ENCODE measurements at places on chromosomes 7 and 10.

DNA sequence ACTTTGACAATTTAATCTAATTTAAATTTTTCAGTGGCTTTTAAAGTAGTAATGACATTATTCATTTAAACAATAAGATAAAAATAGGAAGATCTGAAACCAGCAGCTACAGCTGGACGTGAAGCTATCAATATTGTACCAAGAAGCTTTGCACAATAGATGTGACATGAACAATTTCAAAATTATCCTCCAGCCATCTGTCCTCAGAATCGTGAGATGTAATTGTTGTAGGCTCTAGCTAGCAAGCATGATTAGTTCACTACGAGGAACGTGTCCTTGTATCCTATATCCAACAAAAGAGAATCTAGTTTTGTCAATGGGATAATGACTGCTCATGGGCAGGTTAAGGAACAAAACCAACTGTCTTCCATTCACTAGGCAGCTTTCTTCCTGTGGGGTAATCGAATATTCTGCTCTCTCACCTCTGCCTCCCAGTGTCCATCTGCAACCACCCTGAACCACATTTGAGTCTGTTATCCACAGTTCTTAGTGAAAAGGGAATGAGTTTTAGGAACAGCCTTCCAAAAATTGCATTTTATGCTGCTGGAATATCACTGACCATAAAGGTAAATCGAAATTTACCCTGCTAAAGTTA, 247.3 kb downstream of the PARD3 start:
- DNase-seq = no peak

DNA sequence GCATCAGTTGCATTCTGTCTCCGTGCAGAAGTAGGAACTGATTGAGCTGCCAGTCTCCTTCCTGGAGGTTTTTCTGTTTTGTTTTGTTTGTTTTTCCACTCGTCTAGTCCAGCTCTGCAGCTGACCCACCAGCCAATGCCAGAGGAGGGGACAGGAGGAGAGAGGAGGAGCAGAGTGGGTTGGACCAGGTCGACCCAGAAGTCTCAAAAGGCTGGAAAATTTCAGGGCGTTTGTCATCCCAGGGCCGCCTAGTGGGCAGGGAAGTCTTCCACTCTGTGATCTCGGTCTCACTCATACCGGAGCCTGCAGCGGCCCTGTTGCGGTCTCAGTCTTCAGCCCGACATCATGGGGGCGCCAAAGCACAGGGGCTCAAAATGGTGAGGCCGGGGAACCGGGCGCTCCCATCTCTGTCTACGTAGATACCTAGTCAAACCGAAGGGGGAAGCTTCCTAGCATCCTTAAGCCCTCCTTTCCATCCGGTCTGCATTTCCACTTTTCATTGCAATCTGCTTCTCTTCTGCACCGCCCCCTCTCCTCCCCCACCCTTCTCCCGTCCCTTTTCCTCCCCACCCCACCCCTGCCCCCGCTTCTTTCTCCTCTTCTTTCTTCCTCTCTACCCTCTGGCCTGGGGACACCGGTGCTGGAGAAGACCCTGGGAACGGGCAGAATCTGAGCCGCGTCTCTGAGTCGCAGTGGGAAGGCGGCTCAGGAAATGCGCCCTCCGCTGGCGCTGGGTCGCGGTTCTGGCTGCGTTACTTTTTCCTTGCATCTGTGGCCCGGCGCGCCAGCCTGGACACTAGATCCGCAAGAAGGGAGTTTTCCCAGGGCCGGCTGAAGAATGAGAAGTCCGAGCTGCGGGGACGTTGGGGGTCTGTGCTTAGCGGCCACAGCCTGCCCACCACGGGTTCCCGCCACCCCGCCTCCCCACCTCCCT, 16.2 kb upstream of the PAX2 start:
- DNase-seq = no peak

DNA sequence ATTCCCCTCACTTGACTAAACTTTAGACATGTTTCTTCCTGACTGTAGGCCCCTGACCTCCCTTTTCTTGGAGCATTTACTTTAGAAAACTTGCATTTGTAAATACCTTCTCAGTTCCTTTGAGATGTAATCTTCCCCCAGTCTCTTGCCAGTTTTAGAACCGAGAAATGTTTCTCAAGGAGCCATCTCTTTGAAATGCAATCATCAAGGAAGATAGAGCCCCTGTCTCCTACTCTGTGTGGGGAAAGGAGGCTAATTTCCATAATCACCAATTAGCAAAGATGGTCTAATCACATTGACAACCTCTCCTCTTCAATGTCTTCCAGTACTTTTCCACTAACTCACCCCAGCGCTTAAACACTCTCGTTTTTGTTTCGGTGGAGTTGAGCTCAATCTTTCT, 70.0 kb upstream of the SMIM30 start:
- DNase-seq = no peak

GRCh38 chr7:95976369-95977060, 204.2 kb downstream of the DYNC1I1 start:
- no peak for DNase-seq

GRCh38 chr7:122858320-122858719, 27.9 kb downstream of the CADPS2 start:
- no peak for DNase-seq

DNA sequence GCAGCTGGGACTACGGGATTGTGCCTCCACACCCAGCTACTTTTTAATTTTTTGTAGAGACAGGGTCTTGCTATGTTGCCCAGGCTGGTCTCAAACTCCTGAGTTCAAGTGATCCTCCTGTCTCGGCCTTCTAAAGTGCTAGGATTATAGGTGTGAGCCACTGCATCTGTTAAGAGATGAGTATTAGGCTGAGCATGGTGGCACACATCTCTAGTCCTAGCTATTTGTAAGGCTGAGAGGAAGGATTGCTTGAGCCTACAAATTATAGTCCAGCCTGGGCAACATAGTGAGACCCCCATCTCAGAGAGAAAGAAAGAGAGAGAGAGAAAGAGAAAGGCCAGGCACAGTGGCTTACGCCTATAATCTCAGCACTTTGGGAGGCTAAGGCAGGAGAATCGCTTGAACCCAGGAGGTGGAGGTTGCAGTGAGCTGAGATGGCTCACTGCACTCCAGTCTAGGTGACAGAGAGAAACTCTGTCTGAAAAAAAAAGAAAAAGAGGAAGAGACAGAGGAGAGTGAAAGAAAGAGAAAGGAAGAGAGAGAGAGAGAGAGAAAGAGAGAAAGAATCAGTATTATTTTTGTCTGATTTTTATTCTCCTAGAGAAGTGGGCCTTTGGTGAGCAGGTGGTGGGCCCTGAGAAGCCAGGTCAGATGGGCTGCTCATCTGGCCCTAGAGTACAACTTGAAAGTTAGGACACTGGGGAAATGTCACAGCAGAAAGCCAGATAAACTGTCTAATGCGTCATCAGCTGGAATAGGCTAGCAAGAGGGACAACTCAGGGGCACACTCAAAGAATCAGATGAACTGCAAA, 58.2 kb upstream of the ZRANB1 start:
- DNase-seq = no peak

DNA sequence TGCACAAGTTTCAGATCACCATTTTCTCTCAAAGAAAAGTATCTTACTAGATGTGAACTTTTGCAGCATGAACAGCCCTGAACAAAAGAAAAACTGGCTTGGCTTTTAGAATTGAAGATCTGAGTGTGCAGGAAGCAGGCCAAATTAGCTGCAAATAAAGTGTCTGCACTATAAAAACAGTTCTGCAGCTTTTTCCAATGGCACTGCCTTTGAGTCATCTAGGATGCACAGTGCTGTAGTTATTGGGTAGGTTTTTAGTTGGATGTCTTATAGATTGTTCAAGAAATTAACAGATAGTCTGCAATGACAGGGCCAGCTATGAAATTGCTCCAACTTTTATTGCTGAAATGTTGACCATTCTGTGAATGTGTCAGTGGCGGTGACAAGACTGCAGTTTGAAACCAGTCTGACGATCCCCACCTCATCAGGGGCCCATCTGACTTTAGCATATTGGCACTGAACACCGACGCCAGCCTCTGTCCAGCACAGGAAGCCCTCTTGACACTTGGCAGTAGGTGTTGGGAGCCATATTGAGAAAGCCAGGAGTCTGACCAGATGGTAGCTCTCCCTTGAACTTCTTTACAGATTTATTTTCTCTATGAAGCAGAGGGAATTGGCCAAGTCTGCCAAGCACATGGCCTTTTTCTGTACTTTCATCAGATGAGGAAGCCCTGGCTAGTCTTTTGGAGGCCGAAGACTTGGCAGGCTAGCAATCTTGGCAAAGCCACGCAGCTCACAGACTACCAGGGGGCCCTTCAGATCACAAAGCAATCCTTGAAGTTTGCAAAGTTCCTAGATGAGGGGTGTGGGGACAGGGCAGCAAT, 490.6 kb downstream of the NEBL start:
- DNase-seq = no peak

DNA sequence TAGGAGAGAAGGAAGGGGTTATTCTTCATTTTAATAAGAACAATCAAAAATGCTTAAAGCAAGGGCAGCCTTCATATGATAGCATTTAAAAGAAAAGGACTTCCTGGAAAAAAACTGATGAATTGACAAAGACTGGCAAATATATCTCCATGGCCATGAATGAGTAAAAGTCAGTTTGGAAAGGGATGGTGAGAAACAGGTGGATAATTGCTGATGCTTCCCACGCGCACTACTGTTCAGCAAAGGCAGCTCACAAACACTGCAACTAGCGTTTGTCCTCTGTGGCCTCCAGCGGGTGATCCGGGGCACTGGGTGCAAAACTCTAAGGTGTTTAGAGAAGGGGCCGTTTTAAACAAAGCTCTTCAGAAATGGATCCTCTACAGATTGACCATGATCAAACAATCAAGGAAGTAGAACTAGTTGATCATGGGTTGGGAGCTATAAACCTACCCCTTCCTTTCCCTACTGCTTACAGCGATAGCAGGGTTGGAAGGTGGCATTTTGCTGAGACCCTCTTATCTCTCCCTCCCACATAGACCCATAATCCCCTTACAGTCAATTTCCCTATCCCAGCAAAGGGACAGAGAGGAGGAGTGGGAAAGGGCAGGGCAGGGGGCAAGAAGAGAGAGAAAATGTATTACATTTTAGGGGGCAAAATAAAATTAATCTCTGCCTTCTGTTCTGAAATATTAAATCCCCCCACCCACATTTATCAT, 53.8 kb downstream of the SMURF1 start:
- DNase-seq = no peak

DNA sequence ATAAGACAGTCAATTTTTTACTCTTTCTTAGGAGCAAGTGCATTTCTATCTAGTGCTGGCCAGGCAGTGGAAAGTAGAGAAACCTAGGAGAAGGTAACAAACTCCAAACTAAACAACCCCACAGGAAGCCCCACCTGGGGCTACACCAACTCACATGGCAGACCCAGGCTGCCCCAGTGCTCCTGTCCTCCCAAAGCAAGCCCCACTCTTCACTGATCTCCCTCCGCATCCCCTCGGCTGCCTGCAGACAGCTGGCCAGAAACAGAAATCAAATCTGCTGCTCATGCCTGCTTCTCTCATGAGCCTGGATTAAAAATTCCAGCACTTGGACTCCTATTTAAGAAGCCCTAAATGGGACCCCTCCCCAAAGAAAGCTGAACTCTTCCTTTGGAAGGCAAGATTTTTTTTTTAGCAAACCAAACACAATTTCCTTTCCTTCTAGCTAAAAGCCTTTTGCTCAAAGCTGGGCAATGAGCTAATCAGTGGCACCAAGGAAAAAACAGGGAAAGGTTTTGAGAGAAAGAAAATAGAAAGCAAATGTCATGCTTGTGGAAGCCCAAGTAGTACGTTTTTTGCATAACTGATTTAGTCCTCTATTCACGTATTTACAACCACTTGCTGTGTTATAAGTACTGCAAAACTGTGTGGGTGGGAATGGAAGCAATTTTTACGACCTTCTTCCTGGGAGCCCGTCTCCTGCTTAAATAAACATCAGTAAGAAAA, 10.8 kb downstream of the PDE1C start:
- DNase-seq = no peak

GRCh38 chr7:128858380-128859231, 4.0 kb upstream of the ATP6V1F start:
- DNase-seq = no peak

DNA sequence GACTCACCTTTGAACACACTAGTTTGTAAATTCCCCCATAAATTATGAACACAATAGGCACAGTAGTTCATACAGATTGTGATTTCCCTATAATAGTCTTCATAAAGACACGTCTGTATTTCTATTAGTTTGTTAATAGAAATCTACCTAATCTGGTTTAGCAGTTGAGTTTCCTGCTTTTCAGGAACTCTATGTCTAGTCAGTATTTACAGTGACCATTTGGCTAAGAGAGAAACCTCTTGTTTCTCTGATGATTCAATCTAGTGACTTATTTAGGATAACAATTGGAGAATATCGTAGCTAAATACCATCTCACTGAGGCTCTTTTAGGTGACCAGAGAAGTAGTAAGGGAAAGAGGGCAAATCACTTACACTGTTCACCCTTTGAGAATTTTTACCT, 5.9 kb upstream of the HERPUD2 start:
- DNase-seq = no peak

DNA sequence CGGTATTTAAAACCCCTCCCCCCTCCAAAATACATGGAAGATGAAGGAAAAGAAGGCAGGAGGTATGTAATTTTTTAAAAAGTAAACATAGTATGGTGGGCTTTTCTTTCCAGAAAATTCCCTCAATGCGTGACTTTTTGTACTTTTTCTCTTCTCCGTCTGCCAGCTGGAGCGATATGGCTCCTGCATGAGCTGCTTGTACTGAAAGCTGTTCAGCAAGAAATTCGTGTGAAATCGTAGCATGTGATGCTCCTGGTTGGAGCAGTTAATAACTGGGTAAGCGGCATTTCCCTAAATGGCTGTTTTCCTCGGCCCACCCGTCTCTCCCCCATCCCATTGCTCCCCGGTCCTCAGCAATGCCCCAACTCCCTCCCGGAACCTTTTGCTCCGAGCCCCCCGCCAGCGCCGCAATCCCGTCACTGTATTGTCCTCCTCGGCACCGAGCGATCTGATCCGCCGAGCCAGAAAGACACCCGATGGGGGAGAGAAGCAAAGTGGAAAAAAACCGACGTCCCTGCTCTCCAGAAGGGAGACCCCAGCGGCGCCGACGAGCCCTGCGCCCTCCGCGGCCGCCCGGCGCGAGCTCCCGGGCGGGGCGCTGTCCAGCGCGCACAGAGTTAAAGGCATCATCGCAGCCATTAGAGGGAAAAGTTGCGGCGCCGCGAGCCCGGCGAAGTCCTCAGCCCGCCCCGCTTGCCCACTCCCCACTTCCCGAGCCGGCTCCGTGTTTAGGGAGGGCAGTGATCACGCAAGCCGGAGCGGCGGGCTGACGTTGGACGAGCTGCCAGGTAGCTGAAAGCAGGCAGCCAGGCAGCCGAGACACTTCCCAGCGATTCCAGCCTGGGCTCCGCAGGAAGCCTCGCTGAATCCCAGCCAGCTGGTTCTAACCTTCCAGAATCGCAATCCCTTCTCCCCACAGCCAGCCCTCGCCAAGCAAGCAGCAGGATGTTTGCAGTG, at the start of gene VSTM2A:
VSTM2A (plus strand) TSS at position 707 of the 957 bp plus-strand sequence. CDS start 356 bp downstream, outside the sequence.
- DNase-seq = no peak

- no peak for DNase-seq
Measured at GRCh38 chr7:46291601-46292150, 370.6 kb upstream of the IGFBP3 start.
